Stimulated activated CD4-positive, alpha-beta T cell treated with anti-CD3 and anti-CD28 coated beads, Interleukin-2, amount 100 ng/mL, for 48 hours (primary cell): ENCODE measurements at places on chromosomes 5 and 9.

DNA sequence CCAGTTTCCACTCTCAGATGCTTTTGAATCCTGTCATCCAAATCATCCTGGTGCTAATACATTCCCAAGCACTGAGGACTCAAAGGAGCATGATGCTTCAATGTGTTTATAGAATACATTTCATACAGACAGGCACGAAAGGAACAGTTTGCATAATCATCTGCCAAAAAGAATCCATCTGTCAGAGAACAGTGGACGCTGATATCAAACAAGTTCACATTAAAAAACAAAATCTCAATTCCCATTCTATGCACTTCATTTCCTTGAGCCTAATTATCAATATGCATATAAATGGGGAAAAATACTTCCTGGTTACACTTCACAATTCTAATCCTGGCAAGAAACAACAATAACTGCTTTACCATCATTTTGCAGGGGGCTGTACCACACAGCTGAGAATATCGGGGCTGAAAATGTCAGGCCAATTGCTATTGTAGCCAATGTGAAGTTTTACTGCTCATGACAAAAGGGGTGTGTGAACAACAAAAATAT lies 125.5 kb upstream of the FAM174A start:
- no peak for DNase-seq

- no peak for DNase-seq
Observed at GRCh38 chr5:135608761-135609443, 30.1 kb upstream of the CXCL14 start.

DNA sequence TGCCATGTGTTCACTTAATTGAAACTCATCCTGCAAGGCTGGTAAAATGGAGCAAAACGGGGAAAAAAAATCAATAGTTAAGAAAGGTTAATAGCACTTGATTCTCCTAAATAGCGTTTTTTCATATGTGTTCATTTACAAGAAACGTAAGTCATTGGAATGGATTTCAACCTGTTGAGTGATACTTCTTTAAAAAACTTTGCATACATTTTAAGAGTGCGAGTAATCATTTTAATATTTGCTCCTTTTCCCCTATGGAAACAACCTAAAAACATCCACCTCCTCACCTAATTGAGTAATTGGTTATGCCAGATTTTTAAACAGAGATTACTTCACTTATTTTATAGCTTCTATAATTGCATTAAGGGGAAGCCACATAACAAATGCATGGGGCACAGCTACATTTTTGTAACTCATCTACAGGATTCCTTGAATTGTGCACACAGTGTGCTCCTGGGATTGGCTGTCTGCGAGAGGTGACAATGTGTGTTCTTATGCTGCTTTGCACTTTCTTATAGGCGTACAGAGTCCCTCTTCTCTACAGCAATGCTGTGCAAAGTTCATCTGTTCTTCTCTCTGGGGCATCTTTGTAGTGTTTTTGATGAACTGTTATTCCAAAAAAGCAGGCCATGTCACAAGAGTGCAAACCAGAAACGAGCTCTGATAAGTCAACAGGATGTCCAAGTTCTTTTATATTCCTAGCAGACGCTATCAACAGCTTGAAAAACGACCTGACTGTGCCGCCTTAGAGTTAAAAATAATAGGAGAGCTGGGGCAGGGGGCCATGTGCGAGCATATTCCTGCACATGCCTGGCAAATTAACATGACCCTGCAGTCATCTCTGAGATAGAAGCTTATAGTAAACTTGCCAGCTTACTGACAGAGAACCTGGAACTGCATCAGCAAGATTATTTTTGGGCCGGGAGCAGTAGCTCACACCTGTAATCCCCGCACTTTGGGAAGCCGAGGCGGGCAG lies 117.9 kb downstream of the GOLPH3 start:
- no peak for DNase-seq

- DNase-seq = peak; percentile 86
Observed at GRCh38 chr9:104968025-104968982, 40.3 kb upstream of the ABCA1 start.

- DNase-seq = no peak
Observed at GRCh38 chr9:128595471-128595870, 43.1 kb downstream of the SPTAN1 start.

DNA sequence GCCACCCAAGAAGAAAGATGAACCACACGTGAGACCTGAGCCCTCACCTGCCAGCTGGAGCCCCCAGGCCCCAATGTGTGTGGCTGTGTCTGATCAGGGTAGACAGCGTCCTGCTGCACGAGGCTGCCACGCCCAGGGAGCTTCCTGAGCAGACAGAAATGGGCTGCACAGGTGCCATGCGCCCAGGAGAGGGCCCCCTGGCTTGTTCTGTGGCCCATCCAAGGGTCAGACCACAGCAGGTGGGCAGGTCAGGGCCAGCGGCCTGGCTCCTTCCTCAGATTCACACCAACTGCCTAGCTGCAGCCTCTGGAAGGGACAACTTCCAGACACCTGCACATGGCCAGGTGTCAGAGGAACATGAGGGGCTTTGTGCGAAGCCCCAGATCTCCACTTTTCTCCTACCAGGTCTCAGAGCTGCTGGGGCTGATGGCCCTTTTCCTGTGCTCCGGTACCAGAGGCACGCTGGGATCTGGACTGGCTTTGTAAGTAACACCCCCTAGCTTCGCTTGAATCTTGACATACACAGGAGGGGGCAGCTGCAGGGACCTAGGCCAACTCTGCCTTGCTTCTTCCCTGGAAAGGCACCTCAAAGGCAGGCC lies 10.8 kb downstream of the SARDH start:
- DNase-seq = no peak

DNA sequence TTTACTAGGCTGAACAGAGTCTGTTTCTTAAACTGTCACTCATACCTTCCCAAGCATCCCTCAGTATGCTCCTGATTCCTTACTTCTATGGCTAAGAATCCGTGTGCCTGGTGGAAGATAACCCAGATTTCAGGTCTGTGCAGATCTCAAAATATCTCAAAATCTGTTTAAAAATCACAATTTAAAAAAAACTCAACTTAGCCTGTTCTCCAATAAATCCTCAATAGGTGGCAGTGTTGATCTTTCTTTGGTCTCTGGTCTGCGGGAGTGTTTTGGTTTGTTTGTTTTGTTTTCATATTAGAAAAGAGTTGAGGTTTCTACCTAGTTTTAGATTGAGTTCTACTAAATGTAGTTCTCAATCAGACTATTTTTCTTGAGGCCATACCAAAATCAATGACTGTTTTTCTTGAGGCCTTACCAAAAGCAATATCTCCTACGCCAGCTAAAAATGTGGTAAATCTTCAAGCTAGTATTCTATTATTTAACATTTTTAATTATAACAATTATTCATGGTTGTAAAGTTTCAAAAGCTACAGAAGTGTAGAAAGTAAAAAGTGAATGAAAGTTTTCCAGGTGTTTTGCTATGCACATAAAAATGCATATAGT lies 57.9 kb downstream of the TGFBR1 start:
- DNase-seq = no peak

GRCh38 chr9:99809586-99810319 lies 11.9 kb upstream of the NR4A3 start:
- DNase-seq = no peak
